ENCODE measurements at places on chromosomes 16 and 17.

DNA sequence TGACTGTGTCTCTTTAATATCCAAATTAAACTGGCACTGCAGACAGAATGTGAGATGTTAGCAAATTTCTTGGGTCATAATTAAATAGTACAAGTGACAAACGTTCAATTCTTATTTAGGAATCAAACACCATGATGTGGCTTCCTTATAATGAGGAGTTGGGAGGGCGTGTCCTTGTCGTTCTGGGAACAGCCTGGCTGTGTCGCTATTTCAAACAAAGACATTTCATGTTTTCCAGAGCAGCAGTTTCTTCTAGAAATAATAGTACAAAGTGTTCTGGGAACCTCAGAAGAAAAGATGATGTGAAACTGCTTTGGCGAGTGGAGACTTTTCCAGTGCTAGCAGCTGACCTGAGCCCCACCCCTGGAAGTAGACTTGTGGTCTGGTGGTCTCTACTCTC is 301.7 kb upstream of the N4BP1 start:
- DNase-seq: no peak

DNA sequence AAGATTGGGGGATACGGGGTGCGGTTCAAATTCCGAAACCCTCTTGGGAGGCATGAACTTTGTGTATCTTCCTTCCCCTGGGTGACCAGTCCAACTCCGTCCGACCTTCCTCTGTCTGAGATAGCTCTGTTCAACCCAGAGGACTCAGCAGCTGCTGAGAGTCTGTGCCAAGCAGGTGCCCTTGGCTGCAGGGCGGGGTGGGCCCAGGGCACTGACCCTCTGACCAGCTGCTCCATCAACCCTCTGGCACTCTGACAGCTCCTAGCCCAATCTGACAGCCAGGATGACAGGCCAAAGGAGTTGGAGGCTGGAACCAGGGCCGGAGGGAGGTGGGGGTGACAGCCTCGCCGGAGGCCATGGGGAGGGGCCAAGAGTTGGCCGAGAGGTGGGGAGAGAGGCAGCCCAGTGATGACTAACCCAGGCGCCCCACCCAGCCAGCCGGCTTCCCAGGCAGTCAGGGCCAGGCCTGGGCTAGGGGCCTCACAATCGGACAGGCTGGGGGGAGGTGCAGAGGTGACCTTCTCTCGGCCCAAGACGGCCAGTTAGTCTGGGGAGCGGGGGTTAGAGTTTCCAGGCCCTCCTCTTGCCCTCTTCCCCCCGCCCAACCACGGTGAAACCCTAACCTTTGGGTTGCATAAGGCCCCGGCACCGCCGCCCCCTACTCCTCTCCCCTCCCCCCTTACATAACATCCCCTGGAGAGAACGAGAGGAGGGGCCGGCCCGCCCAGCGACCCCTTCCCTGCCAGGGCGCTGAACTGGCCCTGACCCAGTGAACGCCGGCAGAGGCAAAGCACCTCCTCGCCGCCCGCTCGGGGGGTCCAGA is 5.0 kb upstream of the TLCD2 start:
- DNase-seq: no peak

GRCh38 chr17:37276475-37276874 is 99.3 kb upstream of the C17orf78 start:
- no peak for DNase-seq

DNA sequence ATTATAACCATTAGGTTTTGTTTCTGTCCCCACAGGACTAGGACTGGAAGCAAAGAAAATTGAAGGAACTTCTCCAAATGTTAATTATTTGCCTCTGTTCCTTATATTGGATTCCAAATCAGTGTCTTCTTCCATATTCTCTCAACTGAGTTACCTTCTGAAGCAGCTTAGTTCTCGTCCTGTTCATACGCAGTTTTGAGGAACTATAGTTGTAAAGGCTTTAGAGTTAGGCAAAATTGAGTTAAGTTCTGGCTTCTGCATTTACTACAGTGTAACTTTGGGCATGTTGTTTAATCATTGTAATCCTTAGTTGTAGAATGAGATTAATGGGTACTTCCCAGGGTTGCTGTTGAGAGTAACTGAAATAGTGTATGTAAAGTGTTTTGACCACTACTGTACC is 11.2 kb downstream of the CBFB start:
- DNase-seq: no peak

DNA sequence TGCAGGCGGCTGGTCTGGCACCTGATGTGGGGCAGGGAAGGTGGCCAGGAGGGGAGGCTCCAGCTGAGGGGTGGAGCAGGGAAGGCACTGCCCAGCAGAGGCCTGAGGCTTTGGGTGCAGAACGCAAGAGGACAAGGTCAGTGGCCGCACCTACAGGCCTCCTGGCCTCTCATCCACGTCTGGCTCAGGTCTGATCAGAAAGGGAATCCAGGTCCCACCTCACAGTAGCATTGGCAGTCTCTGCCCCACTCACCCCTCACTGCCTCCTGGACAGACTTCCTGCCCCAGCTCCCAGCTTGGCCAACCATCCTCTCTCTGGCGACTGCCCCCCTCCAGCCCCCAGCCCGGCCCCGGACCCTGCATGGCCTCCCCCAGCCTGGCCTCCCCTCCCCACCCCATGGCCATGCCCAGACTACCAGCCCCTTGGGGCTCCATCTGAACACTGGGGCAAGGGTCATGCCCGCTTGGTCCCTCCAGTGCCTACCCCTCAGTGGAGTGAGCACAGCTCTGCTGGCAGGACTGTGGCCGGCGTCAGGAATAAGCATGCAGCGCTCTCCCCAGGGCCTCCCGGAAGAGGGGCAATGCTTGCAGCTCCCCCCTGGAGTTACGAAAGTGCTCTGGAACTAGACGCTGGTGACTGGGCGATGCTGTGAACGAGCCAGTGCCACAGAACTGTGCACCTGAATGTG is 4.6 kb downstream of the UTS2R start:
- DNase-seq: no peak

- no peak for DNase-seq
Measured at GRCh38 chr16:57592591-57593003, 35.8 kb upstream of the ADGRG1 start.

- DNase-seq: no peak
Measured at GRCh38 chr17:44766409-44767038, 7.7 kb downstream of the ADAM11 start.

- DNase-seq: no peak
Measured at GRCh38 chr17:14317383-14317782, 16.5 kb downstream of the HS3ST3B1 start.

Measured in stimulated activated CD4-positive, alpha-beta T cell treated with anti-CD3 and anti-CD28 coated beads, TNF-alpha, amount 100 ng/mL, for 1 hour (primary cell).